NCI-H2029 (cell line): ENCODE measurements at places on chromosomes 2 and 18.

- peak; percentile 67 for DNase-seq
These were observed 867 bp upstream of the TTL start for GRCh38 chr2:112481050-112481527.

- no peak for DNase-seq
These were observed 167.5 kb downstream of the BCL2 start for GRCh38 chr18:63152096-63152495.

- DNase-seq, result no peak
These were observed 71.4 kb downstream of the RAPGEF4 start for GRCh38 chr2:172806996-172807395.

DNA sequence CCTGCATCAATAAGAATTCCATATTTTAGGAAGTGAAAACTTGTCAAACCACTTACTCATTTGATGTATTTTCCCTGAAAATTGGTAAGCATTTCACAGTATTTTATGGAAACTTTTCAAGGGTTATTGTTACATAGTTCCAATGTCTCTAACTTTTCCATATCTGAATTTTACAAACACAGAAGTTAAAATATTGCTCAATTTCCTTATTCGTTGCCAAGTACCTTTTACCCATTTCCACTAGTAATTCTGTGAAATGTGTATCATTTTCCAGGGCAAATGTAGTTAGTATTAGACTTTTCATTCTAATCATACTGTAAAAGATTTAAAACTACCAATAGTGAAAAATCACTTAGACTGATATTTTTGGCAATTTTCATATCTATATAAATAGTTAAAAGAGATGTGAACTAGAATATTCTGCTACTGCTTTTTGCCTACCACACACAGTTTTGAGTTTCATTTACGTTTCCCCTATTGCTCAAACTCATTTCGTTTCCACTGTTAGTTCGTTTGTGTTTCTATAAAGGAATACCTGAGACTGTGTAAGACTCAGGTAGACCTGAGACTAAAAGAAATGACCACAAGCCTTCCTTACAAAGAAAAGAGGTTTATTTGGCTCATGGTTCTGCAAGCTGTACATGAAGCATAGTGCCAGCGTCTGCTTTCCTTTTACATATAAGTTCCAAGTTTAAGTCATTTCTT, 86.3 kb downstream of the PMS1 start:
- no peak for DNase-seq
